ENCODE measurements at places on chromosomes 3 and 15. TPM values are rescaled to one million over a fixed set of nuclear protein-coding genes. Genes with fewer than 3 reads are reported as not detected.

GALNT15 gene
- 15.4 TPM for total RNA-seq

GRCh38 chr3:52231502-52232278 is 6.2 kb upstream of the TLR9 start:
- peak; percentile 69 for DNase-seq

- DNase-seq: no peak
Measured at GRCh38 chr3:110479731-110480130, 591.9 kb upstream of the NECTIN3 start.

DNA sequence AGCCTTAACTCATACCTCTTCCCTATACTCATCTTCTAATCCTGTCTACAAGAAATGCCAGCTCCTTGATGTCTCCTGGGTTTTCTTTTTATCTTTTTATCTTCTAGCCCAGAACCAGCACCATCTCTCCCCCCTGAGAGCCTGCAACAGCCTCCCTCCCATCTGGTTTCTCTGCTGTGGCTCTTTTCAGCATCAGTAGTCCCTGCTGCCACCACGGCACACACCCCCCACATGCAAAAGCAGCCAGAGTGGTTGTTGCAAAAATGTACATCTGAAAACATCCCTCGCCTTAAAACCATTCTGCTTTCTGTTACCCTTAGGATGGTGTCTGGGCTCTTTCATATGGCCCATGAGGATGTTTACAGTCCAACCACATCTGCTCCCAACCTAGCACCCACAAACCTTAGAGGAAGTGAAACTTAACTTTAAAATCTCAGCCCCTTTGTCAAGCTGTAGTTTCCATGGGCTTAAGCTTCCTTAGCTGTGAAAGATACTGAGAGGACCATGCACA is 775 bp downstream of the TTC21A start:
- no peak for DNase-seq

ATP10A gene
- total RNA-seq: 1.4 TPM

TF gene
- total RNA-seq: 0.85 TPM

SPINK8 gene
- total RNA-seq: not detected

ERC2 gene
- total RNA-seq: 0.14 TPM

DLL4 gene
- 14.0 TPM for total RNA-seq

DNA sequence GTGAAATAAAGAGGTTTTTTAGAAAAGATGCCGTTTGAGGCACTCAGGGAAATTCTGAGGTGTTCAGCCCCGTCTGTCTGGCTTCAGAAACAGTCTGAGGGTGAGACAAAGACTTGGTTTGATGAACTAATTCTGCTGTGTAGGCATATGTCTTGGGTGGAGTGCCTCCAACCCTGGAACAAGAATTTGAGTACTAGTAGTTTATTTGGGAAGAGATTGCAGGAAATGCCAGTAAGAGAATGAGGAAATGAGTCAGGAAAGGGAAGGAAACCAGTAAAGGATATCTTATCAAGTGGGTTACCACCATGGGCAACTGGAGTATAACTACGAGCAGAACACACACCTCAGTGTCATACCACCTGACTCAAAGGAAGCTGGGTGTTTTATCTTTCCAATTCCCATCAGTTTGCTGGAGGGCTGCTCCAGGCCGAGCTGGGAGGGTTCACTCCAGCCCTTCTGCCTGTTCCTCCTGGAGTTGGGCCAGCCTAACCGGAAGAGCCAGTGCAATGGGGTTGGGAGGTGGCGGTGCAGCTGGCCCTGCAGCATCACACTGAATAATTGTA is 75.3 kb downstream of the TGFBR2 start:
- DNase-seq: no peak

GRCh38 chr3:87203809-87204208 is 23.3 kb upstream of the CHMP2B start:
- DNase-seq: no peak

NOX5 gene
- total RNA-seq: 0.12 TPM

GRCh38 chr3:64244011-64244942 is 19.0 kb upstream of the PRICKLE2 start:
- DNase-seq: no peak

ANKUB1 gene
- total RNA-seq: not detected

GRCh38 chr15:36844534-36844998 is 255.8 kb downstream of the MEIS2 start:
- DNase-seq: no peak

LCTL gene
- total RNA-seq: not detected

ST3GAL6 gene
- total RNA-seq: 1.7 TPM

- DNase-seq: peak; percentile 58
Measured at GRCh38 chr3:124634210-124635168, 95.8 kb upstream of the UMPS start.

MUC4 gene
- total RNA-seq: 114 TPM
